Left colon (tissue), 2 donors: ENCODE measurements at places on chromosomes 5 and 9.
A peak's percentile ranks its signal among the peaks of the same experiment; 100 is the strongest.

GRCh38 chr5:170444969-170445505, 55.9 kb upstream of the KCNMB1 start:
- DNase-seq, result no peak

DNA sequence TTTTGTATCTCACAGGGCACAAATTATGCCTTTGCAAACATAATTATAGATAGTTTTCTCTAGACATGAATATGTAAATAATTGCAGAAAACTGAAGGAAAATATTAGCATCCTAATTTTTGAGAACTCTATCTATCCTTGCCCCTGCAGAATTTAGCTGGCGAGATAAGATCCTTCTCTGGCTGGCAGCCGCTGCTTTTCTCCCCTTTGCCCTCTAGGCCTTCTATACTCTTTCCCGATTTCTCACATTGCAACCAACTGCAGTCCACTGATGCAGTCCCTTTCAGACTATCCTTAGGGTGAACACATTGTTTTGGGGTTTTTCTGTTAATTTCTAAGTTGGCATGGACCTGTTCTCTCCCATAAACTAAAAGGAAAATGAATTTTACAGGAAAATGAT, 91.3 kb downstream of the CD180 start:
- DNase-seq, result no peak

- DNase-seq, result no peak
Observed at GRCh38 chr9:129708793-129709192, 43.3 kb downstream of the PRRX2 start.

DNA sequence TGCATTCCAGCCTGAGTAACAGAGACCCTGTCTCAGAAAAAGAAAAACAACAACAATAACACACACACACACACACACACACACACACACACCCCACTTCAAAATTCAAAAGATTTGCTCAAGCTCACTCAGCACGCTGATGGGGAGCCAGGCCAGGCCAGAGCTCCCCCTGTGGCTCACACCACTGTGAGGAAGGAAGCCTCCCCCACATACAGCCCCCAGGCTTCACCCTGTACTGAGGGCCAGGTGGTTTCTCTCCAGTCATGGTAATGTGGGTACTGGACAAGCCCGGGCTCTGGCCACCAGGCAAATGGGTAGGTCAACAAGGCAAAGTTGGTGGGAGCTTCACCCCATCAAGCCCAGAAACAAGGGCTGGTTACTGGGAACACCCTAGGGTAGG, 19.0 kb downstream of the ATOX1 start:
- DNase-seq, result no peak

DNA sequence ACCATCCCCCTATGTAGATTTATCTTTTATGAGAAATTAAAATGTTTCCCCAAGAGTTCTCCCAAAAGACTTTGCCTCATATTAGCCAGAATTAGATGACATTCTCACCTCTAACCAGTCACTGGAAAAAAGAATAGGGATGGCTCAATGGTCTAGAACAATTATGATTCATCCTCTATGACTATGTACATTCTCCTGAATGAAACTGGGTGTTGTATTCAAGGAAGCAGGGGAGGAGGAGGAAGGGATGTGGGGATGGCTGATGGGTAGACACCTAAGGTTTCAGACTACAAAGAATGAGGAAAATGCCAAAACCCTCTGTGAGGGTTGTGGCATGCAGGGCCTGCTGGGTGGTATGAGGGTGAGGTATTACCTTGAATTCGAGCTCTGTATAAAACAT, 49.5 kb upstream of the BRINP1 start:
- DNase-seq, result no peak

DNA sequence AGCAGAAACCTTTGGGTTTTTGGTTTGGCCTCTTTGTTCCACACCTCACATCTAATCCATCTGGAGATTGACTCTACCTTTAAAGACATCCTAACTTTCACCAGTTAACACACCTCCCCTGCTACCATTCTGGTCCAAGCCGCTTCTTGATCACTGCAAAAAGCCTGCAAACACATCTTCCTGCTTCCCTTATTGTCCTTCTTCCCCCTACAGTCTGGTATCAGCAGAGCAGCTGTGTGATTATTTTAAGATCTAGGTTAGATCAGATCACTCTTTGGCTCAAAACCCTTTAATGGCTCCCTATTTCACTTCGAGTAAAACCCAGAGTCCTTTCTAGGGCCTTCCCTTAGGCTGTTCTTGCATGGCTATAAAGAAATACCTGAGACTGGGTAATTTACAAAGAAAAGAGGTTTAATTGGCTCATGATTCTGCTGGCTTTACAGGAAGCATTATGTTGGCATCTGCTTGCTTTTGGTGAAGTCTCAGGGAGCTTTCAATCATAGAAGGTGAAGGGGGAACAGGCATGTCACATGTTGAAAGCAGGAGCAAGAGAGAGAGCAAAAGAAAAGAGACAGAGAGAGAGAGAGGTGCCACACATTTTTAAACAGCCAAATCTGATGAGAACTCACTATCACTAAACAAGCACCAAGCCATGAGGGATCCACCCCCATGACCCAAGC, 1.5 kb upstream of the TEX10 start:
- DNase-seq, result no peak

GRCh38 chr5:167903659-167904058, 387.8 kb upstream of the WWC1 start:
- no peak for DNase-seq

DNA sequence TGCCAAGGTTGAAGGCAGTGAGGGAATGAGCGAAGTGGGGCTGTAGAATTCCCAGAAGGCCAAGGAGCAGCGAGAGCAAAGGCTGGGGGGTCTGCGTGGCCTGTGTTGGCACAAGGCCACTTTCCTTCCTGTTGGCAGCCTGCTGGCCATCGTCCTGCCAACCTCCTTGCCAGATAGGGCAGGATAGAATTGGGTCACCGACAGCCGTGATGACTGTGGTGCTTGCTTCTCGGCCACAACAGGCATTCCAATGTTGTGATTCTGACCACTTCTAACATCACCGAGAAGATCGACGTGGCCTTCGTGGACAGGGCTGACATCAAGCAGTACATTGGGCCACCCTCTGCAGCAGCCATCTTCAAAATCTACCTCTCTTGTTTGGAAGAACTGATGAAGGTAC, 18.9 kb downstream of the TRIP13 start:
- DNase-seq, result no peak

- peak; percentile 81 for DNase-seq
Observed at GRCh38 chr5:129904102-129904666, at the start of gene CHSY3. Gene CHSY3, plus strand, starts transcription at chr5:129904465.

- DNase-seq, result no peak
Observed at GRCh38 chr5:142617416-142618129, 68.3 kb downstream of the FGF1 start.

GRCh38 chr5:169814522-169814921, 165.8 kb downstream of the INSYN2B start:
- no peak for DNase-seq

- DNase-seq, result peak; percentile 46
Observed at GRCh38 chr5:142748568-142749249, 21.5 kb upstream of the ARHGAP26 start.

DNA sequence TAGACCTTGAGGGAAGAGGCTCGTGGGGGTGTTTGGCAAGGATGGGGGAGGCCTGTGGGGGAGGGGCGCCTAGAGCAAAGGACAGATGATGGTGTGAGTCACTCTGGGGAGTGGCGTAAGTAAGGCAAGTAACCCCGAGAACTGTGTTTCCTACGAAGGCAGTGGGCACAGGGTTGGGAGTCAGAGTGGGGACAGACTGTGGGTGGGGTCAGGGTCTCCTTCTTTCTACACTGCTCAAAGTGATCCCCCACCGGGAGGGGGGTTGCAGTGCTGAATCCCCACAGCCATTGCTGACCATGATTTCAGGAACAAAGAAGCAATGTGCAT, 136.8 kb downstream of the TENT4A start:
- no peak for DNase-seq

DNA sequence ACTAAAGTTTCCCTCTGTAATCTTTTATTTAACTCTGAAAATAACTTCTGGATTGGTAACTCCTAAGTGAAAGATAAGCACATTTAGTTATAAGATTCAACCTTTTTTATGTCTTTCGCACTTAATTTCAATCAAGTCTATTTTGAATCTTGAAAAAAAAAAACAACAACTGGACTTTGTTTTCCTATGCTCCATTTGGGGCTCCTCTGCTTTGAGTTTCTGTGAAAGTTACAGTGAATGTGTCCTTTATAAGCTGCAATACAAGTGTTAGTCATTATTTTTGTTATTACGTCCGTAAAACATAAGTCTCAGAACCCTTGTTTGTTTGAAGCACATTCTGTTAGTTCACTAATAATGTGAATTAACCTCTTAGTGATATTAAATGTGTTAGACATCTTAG, 276.8 kb downstream of the ADAMTS6 start:
- no peak for DNase-seq

- no peak for DNase-seq
Observed at GRCh38 chr9:132862533-132862932, 15.6 kb downstream of the AK8 start.

DNA sequence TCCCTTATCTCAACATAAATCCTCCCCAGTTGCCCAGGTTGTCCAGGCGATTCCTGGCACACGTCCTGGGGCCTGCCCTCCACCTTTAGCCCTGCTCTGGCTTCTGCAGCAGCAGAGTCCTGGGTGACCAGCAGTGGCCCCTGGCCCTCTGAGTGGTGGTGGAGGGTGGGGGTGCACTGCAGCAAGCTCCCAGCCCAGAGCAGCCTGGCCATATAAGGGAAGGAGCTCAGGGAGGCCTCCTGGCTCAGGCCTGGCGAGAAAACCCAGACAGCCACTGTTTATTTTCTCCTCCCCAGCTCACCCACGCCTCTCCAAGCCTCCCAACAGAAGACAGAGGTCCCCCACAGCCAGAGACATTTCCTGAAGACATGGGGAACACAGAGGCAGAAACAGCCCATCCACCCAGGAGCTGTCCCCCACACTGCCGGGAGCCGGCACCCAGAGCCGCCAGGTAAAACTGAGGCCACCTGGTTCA, 44.7 kb upstream of the IL17B start:
- no peak for DNase-seq

DNA sequence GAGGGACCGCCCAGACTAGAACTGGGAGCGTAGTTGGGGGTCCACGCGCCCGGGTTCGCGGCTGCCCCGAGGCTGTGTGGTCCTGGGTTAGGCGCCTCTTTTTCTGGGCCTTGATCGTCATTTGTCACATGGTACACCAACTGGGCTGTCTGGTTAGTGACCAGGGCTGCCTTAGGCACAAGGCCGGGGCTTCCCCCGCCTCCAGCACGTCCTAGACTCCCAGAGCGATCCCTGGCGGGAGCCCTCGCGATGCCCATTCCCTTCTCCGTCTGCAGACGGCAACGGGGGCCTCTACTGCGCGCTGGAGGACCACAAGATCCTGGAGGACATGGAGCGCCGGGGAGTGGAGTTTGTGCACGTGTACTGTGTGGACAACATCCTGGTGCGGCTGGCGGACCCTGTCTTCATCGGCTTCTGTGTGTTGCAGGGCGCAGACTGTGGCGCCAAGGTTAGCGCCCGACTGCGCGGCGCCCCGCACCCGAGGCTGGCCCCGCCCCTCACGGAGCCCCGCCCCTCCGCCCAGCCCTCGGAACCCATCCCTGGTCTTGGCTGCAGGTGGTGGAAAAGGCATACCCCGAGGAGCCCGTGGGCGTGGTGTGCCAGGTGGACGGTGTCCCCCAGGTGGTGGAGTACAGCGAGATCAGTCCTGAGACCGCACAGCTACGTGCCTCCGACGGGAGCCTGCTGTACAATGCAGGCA, 1.5 kb downstream of the UAP1L1 start:
- no peak for DNase-seq

DNA sequence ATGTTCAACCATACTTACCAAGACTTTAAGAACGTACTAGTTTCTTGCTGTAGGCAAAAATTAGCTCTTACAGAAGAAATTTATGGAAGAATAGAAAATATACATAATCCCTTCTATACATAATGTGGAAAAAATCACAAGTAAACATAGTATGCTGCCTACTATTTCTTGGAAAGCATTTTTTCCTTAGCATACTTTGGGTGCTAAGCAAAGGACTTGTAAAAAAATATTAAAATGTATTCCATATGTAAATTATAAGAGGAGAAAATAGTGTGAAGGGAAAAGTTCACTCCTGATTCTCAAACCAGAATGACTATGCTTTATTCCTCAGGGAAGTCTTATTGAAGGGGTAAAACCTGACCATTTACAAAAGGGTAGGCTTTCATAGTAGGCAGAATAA, 243.8 kb upstream of the VLDLR start:
- DNase-seq, result no peak

- DNase-seq, result no peak
Observed at GRCh38 chr9:124098141-124098905, 86.8 kb downstream of the LHX2 start.

- no peak for DNase-seq
Observed at GRCh38 chr9:126097679-126098078, 228.9 kb upstream of the MVB12B start.

- no peak for DNase-seq
Observed at GRCh38 chr5:106076655-106077054, 1594.1 kb downstream of the EFNA5 start.

GRCh38 chr9:137678202-137678601, 59.4 kb downstream of the EHMT1 start:
- no peak for DNase-seq

DNA sequence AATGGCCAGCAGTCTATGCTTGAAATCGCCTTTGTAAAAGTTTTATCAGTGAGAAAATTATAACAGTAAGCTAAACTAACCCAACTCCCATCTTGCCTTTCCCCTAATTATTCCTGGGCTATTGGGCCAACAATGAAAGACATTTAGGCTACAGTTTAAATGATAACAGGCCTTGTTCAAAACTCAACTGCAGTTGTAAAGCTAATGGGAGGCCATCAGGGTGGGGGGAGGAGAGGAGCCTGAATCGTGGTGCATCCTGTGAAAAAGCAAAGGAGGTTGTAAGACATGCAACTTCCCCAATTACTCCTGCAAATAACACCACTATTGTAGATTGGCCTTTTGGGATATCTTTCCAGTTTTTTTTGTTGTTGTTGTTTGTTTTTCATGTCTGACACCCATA, 53.8 kb downstream of the ACTL7B start:
- DNase-seq, result no peak

- no peak for DNase-seq
Observed at GRCh38 chr5:180470966-180471582, 23.1 kb upstream of the CNOT6 start.

DNA sequence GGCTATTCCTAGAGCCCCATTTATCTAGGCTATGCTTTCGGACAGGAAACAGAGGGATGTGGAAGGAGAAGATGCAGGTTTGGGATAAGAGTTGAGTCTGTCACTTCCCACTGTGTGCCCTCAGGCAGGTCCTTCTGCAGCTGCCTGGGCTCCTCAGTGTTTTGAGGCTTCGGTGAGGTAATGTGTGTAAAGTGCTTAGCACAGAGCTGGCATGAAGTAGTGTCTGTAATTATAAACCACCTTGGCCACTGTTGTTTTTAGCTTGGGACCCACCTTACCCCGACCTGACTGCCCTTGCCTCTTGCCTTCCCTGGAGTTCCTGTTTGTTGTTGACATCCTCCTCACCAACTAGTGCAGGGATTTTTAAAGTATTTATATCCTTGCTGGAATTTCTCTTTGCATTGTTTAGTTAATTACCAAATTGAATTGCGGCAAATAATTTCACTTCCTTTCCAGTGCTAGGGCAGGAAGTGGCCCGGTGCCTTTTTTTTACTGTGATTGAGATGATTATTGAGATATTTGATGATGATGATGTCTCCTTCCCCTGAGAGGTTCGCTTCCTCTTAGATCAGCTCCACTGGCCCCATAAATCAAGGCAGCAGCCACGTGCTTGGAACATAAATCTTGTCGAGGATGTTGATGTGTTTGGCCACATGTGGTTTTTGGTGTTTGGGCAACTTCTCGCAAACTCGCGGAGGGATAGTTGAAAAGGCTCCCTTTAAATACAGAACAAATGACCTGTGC, 38.3 kb upstream of the DAB2IP start:
- DNase-seq, result no peak

- peak; percentile 55 for DNase-seq
Observed at GRCh38 chr5:142384014-142384413, 59.2 kb upstream of the SPRY4 start.

GRCh38 chr5:157563929-157564716, 11.5 kb downstream of the ADAM19 start:
- no peak for DNase-seq
